ENCODE measurements at places on chromosomes 2 and 18.
A peak's percentile ranks its signal among the peaks of the same experiment; 100 is the strongest.

- DNase-seq = no peak
These were observed 424.5 kb downstream of the RAD51AP2 start for GRCh38 chr2:17093712-17094111.

GRCh38 chr18:1998121-1998520, 573.2 kb downstream of the METTL4 start:
- no peak for DNase-seq

- DNase-seq = no peak
These were observed 15.0 kb upstream of the KIF5C start for GRCh38 chr2:148860037-148860436.

DNA sequence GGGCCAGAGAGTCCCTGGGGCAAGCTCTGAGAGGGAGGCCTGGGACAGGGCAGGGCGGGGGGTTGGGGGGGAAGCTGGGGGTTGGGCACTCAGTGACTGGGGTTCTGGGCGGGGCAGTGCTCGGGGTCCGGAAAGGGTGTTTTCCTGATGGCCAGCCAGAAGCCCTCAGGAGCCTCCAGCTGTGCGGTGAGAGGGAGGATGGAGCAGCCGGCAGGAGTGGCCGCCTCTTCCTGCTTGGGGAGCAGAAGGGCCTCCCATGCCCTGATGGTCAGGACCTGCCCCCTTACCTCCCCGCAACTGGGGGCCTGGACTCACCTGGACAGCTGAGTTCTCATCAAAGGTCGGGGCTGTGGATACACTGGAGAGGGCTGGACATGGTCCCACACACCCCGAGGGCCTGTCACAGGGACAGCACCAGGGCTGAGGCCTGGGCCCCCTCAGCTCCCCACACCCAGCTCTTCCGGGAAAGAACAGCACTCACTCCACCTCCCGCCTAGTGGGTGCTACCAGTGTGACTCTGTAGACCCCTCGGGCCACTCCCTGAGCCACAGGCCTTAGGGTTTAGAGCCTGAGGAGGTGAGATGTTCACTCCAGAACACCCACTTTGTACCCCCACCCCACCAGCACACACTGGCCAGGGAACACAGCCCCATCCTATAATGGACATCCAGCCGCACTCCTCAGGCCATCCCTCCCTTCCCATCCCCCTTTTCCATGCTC, 6.7 kb downstream of the SFTPB start:
- no peak for DNase-seq

DNA sequence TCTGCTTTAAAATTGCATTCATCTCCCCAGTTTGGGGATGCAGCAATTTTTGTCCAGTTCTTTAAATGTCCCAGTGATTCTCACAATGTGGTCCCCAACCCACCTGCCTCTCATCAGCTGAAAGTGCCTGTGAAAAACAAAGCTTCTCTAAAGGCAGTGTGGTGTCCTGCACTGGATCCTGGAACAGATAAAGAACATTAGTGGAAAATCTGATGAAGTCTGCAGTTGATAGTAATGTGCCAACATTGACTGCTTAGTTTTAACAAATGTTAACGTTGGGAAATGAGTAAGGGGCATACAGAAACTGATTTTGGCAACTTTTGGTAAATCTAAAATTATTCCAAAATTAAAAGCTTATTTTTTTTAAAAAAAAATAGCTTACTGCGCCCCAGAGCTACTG, 9.3 kb downstream of the FZD5 start:
- DNase-seq = no peak

GRCh38 chr2:7752291-7752690, 835.1 kb downstream of the RNF144A start:
- no peak for DNase-seq

DNA sequence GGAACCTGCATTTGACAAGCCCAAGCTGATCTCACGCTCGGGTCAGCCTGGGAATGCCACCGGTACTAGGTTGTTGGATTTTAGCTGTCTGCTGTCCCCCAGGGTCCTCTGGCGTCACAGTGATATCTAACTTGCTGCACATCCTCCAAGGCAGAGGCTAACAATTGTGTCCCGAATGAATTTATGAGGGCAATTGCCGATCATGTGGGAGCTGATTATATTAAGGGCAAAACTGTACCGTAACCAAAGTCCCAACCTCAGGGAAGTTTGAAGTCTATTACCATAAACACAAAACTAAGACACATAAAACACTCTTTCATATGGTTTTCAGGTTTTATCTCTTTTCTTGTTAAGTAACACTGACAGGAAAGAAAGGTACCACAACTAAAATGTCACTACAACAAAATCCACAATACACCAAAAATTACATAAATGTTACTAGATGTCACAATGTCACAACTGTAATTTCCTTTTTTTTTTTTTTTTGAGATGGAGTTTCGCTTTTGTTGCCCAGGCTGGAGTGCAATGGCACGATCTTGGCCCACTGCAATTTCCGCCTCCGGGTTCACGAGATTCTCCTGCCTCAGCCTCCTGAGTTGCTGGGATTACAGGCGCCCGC, 6.7 kb downstream of the UXS1 start:
- no peak for DNase-seq

DNA sequence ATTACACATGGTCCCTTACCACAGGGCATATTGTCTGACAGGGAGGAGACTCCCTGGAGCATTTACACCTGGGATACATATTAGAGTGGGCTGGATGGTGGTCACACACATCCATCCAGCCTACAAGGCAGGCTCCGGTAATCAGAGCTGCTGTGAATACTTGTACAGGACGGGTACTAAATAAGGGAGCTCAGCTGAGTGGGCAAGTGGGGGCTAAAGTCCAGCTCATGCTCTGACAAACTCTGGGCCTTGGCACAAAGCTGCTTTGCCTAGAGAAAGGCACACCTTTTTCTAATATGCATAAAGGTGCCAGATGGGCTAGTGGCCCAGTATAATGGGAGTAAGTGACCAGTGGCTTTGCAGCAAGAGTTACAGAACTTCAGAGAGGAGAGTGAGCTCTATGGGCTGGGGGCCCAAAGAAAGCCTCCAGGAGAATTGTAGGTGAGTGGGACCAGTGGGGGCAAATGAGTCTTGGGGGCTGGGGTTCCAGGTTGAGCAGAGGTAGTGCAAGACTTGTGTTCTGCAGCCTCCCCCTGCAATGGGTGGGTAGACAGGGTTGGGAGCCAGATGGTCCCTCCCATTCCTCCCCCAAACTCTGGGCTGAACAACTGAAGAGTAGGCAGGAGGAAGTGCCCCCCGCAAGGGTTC, 1.6 kb downstream of the TMEM198 start:
- no peak for DNase-seq

DNA sequence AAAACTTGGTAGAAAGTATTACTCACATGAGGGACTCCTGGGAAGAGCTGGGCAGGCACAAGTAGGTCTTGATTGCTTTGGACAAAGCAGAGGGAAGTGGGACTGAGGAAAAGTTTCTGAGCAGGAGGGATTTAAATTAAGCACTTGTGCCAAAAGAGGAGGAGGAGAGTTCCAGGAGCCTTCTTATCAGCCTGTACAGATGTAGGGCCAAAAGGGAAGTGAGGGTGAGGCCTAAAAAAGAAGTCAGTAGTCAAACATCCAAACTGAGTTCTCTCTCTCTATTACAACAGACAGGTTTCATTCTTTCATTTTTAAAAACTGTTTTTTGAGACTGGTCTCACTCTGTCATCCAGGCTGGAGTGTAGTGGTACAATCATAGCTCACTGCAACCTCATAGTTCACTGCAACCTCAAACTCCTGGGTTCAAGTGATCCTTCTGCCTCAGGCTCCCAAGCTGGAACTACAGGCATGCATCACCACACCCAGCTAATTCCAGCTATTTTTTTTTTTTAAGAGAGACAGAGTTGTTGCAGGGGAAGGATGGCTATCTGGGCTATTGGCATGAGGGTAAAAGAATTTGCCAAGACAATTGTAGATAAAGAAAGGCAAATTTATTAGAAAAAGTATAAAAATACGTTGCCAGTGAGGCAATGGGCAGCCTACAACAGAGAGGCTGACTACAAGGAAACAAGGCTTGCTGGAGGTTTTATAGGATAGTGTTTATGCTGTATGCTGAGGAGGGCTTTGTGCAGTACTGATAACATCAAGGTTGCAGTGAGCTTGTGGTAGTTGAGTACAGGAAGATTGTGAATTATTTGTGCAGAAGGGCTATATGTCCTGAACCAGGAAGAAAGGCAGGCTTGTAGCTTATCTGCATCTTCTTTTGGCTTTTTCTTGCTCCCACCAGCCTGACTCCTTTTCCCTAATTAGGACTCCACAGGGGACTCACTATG, 29.0 kb downstream of the CFAP210 start:
- DNase-seq = no peak

- DNase-seq = no peak
These were observed 504.7 kb downstream of the ERBB4 start for GRCh38 chr2:212033888-212034287.

GRCh38 chr2:236687296-236687965, 117.8 kb downstream of the ACKR3 start:
- no peak for DNase-seq

DNA sequence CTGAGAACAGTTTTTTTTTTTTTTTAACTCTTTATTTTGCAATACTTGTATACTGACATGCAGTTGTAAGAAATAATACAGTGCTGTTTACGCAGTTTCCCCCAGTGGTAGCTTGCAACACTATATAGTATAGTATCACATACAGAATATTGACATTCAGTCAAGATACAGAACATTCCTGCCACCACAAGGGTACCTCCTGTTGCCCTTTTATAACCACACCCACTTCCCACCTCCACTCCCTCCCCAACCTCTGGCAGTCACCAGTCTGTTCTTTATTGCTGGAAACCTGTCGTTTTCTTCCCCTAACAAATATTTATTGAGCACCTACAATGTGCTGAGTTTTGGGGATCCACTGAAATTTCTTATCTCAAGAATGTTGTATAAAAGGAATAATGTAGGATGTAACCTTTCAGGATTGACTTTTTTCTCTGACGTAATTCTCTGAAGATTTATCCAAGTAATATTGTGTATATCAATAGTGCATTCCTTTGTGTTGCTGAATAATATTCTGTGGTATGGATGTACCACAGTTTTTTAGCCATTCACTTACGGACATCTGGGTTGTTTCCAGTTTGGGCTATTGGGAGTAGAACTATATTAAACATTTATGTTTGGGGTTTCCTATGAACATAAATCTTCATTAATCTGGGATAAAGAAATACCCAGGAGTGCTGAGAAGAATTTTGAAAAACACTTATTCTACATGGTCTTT, 51.4 kb upstream of the EML6 start:
- no peak for DNase-seq

GRCh38 chr2:42853549-42854206, 61.3 kb upstream of the HAAO start:
- DNase-seq = no peak

DNA sequence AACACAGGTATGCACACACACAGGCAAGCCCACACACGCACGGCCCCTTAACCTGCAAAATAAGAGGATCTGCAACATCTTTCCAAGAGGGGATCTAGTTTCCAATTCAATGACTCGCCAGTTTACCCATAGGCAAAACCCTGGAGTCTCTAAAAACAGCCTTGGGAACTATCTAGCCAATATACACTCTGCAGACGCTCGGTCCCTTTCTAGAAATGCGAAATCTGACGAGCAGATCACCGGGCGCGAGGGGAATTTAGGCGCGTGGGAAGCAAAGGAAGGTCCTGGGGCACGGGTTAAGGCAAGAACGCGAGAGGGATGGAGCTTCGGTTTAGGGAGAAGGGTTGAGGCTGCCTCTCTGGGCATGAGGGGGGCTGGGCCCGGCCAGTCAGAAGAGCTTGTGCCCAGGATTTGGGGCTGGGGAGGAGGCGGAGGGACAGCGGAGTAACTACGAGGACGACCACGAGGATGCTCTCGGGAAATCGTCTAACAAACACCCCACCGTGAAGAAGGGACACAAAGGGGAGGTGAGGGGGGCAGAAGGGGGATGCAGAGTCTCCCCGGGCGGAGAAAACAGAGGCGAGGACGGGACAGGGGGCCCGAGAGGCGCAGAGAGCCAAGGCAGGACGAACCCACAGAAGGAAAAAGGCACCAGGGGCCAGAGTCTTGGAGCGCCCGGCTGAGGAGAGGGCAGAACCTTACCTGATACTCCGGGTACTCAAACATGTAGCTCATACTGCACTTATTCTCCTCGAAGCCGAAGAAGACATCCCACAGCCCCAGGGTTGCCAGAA, 542 bp downstream of the PGAP1 start:
- peak; percentile 41 for DNase-seq

- no peak for DNase-seq
These were observed 128.6 kb upstream of the TLK1 start for GRCh38 chr2:171289316-171289715.

DNA sequence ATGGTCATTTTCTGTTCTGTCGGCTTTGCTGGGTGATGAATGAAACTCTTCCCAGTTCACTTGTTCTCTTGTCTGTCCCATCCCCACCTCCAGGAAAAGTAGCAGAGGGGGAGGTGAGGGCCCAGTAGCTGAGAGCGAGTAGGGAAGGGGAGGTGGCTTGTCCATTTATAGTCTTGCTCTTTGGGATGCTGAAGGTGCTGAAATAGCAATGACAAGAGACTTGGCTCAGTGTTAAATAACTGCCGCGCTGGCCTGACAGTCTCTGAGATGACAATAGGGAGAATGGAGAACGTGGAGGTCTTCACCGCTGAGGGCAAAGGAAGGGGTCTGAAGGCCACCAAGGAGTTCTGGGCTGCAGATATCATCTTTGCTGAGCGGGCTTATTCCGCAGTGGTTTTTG, at the start of gene SMYD1:
SMYD1 (plus strand) TSS at position 228 of the 400 bp plus-strand sequence; CDS start at position 268, 40 bp downstream.
- DNase-seq = no peak

GRCh38 chr2:43220760-43221123, 5.7 kb downstream of the ZFP36L2 start:
- no peak for DNase-seq

DNA sequence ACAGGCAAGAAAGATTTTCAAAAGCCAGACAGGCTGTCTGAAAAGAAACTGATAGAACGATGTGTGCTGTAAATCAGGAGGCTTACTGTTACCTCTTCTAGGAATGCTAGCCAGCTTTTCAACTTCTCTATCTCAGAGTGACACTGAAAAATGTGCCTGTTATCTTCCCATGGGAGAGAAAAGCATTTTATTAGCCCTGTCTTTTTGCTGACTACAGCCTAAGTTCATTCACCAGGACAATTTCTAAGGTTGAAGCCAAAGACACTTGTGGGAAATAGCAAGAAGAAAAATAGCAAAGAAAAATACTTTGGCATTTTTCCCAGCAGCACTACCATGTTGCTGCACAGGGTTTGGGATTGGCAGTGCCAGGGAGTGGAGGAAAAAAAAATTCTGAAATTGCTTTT, 34.0 kb downstream of the ABCB11 start:
- DNase-seq = no peak

DNA sequence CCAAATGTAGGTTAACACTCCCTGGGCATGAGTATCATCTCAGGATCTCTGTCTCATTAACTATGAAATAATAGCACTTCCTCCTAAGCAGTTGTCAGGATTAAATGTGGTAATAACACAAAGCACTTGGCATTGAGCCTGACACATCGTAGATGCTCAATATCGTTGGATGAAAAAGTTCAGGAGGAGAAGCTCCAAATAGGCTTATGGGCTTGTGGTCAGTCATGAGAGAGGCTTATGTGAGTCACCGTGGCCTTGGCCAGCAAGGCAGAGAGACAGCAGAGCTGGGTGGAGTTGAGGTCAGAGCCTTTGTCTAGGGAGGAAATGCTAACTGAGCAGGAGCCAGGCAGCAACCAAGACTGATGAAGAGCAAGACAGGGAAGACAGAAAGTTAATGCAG, 68.3 kb upstream of the PPM1B start:
- DNase-seq = no peak

GRCh38 chr2:88545118-88545517, 82.1 kb downstream of the EIF2AK3 start:
- peak; percentile 23 for DNase-seq

All from DMS 273 treated with DMSO at 0.1 percent for 48 hours (cell line).